ENCODE measurements at places on chromosomes 16 and 17.

GRCh38 chr16:3799354-3799753 lies 81.2 kb downstream of the CREBBP start:
- DNase-seq, result no peak

DNA sequence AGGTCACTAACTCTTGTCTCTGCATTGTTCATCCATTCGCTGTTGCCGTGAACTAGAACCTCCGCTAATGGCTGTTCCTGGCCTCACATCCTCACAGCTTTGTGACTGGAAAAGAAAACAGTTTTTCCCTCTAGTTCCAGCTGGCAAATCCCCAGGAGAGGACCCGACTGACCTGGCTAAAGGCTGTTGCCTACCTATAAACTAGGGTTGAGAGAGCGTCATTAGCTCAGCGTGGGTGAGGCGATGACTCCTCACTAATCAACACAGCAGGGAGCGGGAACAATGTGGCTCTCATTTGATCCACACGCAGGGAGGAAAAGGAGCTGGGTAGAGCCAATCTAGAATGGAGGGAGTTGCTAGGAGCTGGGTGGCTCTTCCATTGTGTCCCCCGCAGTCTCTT lies 282.1 kb upstream of the IRX5 start:
- peak; percentile 18 for DNase-seq

DNA sequence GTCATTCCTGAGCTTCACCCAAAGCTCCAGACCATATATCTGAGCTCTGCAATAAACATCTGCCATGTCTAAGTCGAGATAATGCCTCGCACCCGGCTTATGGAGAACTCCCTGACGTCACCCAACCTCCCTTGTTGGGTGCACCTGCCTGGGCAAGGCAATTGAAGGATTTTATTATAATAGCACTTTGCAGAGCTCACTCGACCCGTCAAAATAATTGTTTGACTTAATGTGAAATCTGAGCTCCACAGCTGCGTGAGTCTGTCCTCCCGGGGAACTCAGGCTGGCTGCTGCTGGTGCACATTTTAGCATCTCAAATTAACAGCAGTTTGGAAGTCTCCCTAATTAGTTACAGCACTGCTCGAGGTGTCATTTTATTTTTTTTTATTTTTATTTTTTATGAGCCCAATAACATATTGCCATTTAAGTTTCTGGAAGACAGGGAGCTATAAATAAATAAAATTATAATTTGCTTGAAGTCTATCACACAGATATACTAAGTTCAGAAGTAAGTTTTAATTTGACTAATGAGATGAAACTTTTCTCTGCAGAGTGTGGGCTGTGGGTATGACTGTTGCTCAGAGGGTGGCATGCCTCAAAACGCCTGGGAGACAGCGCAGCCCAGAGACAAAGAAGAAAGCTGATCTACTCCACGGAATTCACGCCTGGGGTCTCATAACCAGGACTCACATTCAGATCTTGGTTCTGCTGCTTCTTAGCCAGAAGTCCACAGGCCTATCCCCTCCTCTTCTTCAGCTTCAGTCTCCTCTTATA lies 401.4 kb upstream of the C16orf82 start:
- DNase-seq, result no peak

DNA sequence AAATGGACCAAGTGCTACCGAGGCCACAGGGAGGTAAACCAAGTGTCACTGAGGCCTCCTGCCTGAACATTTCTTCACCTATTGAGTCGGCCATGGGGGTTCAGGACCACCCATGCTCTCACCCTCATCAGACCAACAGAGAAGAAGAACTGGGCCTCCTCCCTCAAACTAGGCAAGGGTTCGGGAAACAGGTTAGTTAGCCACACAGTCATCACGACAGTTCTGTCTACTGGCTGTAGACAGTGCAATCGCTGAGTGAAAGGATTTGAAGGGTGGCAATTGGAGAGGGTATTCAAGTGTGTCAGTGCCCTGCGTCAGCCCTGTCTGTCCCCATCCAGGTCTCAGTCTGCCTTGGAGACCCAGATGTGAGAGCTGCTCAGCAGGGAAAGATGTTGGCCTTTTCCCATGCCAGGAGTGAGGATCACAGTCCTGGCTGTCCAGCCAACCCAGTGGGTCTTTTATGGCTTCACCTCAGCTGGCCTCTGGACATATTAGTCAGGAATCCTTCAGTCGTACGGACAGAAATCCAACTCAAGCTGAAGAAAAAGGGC lies 19.9 kb downstream of the TBX2 start:
- no peak for DNase-seq

DNA sequence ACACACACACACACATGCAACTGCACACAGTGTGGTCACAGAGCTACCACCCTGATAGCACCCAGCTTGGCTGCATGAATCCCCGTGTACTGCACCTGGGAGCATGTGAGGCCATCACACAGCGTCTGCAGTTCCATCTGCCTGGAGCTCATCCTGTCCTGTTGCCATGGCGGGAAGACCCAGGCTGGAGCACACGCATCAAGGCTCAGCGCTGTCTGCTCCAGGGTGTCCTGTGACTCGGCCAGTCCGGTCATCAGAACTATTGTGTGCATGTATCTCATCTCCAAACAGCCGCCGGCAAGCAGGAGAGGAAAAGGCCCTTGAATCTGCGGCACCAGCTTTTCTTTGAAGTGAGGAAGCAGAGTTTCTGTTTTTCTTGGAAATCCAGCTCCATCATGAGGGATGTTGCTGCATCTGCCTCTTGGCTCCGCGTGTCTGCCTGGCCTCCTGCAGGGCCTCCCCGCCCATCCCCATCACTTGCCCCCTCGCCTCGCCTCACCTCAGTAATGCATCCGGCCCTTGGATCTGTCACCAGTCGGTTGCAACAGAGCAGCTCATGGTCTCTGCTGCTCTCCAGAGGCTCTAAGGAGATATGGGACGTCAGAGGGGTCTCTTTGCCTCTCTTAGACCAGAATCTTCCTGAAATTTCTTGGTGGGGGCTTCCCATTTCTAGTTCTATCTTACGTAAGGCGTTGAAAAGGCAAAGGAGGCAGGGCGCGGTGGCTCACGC lies 23.7 kb downstream of the CACNG4 start:
- no peak for DNase-seq

- no peak for DNase-seq
Observed at GRCh38 chr16:76885776-76886537, 305.0 kb upstream of the MON1B start.

DNA sequence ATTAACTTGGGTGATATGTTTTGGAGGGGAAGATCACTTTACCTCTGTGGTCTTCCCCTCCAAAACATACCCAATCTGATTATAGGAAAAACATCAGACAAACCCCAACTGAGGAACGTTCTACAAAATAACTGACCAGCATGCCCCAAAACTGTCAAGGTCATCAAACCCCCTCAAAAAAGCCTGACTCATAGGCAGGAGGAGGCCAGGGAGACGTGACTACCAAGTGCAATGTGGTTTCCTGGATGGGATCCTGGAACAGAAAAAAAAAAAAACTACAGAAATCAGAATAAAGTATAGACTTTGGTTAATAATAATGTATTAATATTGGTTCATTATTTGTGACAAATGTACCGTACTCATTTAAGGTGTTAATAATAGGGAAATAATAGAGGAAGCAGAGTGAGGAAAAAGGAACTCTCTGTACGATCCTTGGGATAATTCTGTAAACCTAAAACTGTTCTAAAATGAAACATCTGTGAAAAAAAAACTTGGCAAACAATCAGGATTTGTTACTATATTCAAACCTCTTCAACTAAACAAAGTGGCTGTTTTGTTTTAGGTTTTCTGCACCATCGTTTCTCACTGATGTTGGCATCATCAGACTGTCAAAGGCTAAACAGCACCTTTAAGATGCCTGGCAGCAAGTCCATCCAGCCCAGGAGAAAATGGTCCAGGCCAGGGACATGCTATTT lies 266.7 kb upstream of the SDK2 start:
- no peak for DNase-seq

DNA sequence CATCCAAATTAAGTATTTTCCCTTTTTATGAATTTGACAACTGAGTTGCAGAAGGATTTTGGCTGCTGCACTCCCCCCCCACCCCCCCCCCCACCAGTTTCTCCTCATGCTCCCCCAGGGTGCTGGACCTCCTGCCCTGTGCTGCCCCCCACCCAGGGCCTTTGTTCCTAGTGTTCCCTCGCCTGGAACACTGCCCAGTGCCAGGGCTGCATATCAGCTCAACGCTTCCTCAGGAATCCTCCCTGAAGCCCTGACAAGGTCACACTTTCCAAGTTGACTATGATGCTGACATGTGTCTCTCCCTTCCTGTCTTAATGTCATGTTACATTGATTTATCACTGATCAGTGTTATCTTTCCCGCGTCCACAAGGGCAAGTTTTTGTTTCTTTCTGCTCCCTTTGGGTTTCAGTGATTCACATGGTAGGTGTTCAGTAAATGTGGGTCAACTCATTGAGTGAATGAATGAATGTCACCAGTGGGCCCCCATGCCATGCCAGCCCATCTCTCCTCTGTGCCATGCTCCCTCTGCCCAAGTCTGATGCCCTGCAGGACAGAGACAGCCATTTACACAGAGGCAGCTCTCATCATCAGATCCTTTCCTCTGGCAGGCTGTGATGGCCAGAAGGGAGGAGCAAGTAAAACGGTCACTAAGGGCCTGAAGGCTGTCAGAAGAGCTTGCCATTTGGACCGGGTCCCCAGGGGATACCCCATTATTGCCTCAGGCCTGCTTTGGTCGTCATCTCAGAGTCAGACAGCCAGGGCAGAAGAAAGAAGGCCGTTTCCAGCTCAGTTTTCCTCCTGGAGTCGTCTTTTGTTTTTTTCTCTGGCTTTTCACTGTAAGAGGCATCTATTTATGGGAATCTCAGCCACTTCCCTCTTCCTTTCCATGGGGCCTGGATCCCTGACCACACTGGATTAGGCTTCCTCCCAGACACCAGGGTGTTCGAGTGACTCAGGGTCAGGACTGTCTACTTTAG lies 386.2 kb downstream of the SNX29 start:
- no peak for DNase-seq

All from iPS-NIHi11 (cell line).